ENCODE measurements at places on chromosomes 2 and 18. TPM values are rescaled to one million over a fixed set of nuclear protein-coding genes. Genes with fewer than 3 reads are reported as not detected.

REG3A gene
- total RNA-seq, result not detected

ZNF385B gene
- total RNA-seq, result 0.51 TPM

MTCL1 gene
- 36.9 TPM for total RNA-seq

KANSL3 gene
- 45.2 TPM for total RNA-seq

CRYGC gene
- total RNA-seq, result not detected

POTEJ gene
- total RNA-seq, result not detected

MBOAT2 gene
- total RNA-seq, result 48.5 TPM

UPP2 gene
- total RNA-seq, result not detected

HOXD10 gene
- total RNA-seq, result 0.62 TPM

RNF25 gene
- 8.5 TPM for total RNA-seq

CAPN14 gene
- 20.5 TPM for total RNA-seq

GALNT14 gene
- 5.6 TPM for total RNA-seq

ADD2 gene
- total RNA-seq, result 2.8 TPM

FAM237A gene
- not detected for total RNA-seq

TET3 gene
- 10.6 TPM for total RNA-seq

DLX2 gene
- total RNA-seq, result 0.72 TPM

GRB14 gene
- 19.7 TPM for total RNA-seq

PDE6D gene
- total RNA-seq, result 14.8 TPM

SULT1C2 gene
- 0.92 TPM for total RNA-seq

FEV gene
- total RNA-seq, result not detected

POMC gene
- 7.7 TPM for total RNA-seq

GALNT13 gene
- 1.1 TPM for total RNA-seq

GNLY gene
- total RNA-seq, result not detected

CHRND gene
- 34.2 TPM for total RNA-seq

HAAO gene
- total RNA-seq, result 24.3 TPM

RBKS gene
- 0.62 TPM for total RNA-seq

DPP4 gene
- 3.2 TPM for total RNA-seq

Data from tongue (tissue), 3 donors.